ENCODE measurements at places on chromosomes 6 and 20.

DNA sequence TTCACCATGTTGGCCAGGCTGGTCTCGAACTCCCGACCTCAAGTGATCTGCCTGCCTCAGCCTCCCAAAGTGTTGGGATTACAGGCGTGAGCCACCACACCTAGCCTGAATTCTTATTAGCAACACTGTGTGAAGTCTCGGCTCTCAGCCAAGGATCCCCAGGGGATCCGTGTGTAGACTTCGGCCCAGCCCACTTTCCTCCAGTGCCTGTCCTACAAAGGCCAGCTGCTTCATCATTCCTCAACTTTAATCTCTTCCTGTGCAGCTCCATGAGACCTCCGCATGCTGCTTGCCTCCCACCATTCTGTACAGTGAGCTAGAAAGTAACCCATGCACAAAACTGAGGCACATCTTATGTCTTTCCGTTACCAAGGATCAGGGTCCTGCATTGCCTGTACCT, 71.8 kb downstream of the SAMD3 start:
- no peak for DNase-seq

DNA sequence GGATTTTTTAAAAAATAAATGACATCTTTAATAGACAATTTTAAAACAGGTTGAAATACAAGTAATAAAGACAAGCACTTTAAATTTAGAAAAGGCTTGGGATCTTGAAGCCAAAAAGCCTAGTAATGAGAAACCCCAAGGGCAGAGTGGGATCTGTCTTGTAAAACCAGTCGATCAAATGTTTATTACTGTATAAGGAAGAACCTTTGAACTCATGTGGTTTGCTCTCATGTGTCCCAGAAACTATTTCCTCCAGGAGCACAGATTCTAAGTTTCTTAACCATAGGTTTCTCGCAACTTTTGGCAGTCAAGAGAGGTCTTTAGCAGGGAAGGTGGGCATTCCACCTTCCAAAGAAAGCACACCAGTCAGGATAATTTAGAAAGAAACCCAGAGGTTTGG, 541.7 kb upstream of the BTBD3 start:
- no peak for DNase-seq

GRCh38 chr20:63974402-63975200, 4.8 kb downstream of the SAMD10 start:
- DNase-seq = peak; percentile 87

DNA sequence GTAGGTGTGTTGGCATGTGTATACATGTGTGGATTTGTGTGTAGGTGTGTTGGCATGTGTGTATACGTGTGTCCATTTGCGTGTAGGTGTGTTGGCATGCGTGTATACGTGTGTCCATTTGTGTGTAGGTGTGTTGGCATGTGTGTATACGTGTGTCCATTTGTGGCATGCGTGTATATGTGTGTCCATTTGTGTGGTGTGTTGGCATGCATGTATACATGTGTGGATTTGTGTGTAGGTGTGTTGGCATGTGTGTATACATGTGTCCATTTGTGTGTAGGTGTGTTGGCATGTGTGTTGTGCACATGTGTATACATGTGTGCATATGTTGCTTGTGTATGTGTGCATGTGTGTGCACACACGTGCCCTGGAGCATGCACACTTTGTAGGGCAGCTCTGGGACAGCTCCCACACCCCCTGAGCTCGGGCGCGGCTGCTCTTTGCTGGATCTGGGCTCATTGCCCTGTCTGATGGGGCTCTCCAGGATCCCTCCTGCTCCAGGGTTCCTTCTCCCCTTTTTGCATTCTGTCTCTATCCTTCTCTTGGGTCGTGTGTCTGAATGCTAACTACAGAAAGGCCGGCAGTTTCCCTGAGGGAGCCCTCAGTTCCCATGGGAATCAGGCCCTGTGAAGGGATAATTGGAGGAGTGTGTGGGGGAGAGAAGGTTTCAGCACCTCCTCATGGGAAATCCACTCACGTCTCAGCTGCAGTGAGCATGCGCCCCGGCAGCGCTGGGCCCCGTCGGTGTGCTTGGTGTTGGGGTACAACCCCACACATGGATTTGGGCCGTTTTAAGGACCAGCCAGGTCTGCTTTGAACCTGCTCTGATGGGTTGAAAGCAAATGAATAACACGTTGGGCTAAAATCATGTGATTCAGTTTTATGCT, 102.0 kb downstream of the ERMARD start:
- DNase-seq = no peak

DNA sequence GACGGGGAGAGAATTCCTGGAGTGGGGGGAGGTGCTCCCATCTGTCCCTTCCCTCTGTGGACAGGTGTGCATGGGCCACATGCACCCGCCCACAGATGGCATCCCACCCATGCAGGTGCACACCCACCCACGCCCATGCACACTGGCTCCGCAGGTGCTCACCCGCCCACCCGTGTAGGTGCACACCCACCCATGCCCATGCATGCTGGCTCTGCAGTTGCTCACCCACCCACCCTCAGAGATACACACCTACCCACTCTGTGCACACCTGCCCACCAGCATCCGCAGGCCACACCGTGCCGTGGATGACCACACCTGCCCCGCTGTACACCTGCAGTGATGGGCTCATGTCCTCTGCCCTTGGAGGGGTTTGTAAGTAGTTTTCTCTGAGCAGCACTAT, 132.0 kb downstream of the PHACTR3 start:
- peak; percentile 78 for DNase-seq

- DNase-seq = no peak
Measured at GRCh38 chr6:131398176-131398575, 174.8 kb upstream of the ARG1 start.

DNA sequence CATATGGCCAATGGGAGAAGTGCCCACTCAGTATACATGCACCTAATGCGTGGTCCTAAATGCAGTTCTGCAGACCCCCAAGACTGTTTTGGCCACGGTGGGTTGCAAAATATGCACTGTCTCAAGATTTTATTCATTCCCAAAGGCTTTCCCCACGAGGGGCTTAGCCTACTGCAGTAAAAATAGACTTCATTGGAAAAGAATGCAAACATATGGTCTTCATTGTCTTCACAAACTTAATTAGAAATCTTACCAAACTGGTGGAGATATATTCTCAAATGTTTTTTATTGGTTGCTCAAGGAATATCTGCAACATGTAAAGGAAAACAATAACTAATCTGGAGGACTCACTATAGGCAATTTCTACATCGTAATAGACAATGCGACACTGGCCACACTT, 31.6 kb upstream of the PRL start:
- no peak for DNase-seq

DNA sequence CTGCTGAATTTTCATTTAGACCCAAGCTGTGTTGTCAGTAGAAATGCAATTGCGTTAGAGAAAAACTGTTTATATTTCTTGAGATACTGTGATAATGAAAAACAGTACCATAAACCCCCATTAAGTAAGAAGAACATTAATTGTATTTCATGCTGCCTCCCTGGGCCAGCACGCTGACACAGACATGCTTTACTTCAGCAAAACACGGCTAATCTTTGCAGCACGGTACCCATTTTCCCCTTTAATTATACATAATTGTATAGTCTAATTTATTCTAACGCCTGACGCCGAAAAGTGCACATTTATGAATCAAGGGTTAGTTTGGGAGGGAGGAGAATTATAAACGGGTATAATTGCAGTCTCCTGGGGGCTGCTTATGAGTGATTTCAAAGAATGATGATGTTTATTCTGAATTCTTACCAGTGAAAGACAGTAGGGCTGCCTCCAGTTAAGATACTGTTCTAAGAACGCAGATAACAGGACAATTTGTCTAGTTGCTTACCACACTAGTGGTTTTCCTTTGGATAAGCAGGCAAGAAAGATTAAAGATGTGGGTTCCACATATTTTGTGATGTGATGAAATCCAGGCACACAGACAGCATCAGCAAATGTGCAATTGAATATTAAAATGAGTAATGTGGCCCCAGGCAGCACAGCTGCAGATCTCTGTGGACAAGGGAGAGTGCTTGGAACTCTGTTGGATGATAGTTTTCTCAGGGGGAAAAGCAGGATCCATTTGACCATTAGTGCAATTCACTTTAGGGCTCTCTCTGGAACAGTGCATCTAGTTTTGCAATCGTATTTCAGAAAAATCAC, 4.7 kb upstream of the SULF2 start:
- no peak for DNase-seq

- DNase-seq = no peak
Measured at GRCh38 chr6:15137086-15137485, 108.8 kb upstream of the JARID2 start.

GRCh38 chr6:56760842-56761241, 118.2 kb upstream of the DST start:
- DNase-seq = no peak

GRCh38 chr6:134092449-134092848, 40.0 kb upstream of the SLC2A12 start:
- no peak for DNase-seq

- no peak for DNase-seq
Measured at GRCh38 chr6:90428514-90428913, 131.9 kb upstream of the BACH2 start.

- DNase-seq = no peak
Measured at GRCh38 chr6:98295515-98296175, 538.7 kb upstream of the POU3F2 start.

GRCh38 chr6:39926668-39927067, 7.6 kb downstream of the MOCS1 start:
- DNase-seq = no peak

DNA sequence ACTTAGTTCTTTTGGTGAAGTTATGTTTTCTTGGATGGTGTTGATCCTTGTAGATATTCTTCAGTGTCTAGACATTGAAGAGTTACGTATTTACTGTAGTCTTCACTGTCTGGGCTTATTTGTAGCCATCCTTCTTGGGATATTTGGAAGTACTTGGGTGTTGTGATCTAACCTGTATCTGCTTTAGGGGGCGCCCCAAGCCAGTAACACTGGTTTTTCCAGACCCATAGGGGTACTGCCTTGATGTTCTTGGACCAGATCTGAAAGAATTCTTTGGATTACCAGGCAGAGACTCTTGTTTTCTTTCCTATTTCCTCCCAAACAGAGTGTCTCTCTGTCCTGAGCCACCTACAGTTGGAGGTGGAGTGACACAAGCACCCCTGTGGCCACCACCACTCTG, 309.1 kb upstream of the IMPG1 start:
- DNase-seq = no peak

GRCh38 chr6:20463396-20463795, 61.7 kb downstream of the E2F3 start:
- no peak for DNase-seq

DNA sequence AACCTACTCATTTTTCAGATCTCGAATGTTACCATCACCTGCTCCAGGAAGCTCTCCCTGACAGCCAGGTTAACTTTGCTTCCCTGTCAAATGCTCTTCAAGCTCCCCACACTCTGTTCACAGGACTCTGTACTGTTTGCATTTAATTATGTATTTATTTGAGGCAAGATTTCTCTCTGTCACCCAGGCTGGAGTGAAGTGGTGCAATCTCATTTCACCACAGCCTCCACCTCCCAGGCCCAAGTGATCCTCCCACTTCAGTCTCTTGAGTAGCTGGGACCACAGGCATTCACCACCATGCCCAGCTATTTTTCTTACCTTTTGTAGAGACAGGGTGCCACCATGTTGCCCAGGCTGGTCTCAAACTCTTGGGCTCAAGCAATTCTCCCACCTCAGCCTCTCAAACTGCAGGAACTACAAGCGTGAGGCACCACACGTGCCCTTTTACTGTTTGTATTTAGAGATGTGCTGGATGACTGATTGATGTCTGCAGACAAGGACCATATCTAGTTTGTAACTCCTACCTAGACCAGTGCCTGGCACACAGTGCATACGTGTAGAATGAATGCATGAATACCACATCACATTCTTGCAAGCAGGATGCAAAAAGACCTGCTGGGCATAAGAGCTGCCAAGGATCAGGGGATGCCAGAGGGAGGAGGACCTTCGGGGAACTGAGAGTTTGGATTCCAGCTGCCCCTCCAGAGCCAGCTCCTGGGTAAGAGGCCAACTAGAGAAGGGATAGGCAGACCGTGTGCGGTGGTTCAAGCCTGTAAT, 15.6 kb upstream of the CBFA2T2 start:
- DNase-seq = no peak

DNA sequence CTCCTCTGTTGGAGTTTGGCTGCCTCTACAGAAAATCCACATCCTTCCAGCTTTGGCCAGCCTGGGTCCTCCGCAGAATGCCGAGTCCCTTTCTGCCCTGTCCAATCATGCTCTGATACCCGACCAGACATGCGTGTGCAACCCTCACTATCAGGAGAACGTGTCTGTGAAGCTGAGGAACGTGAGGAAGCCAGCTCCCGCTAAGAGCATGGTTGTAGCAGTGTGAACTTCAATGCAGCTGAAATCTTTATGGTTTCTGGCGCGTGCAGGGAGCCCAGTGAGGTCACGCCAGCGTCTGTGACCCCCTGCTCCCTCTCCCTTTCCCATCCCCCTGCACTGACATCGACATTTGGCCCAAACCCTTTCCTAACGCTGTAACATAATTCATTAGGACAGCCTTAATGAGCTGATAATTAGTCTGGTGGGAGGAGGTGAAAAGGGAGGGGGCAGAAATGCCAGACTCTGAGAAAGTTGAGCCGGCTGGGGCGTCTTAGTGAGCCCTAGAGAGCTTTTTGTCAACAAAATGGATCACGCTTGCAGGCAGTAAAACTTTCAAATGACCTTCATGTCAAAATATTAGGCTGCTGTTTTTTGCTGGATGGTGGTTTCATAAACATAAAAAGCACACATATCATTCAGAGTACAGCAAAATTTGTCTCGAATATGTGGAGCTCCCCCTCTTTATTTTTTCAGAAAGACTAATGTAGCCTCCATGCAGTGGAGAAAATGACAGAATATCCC, 423.3 kb downstream of the QKI start:
- no peak for DNase-seq

DNA sequence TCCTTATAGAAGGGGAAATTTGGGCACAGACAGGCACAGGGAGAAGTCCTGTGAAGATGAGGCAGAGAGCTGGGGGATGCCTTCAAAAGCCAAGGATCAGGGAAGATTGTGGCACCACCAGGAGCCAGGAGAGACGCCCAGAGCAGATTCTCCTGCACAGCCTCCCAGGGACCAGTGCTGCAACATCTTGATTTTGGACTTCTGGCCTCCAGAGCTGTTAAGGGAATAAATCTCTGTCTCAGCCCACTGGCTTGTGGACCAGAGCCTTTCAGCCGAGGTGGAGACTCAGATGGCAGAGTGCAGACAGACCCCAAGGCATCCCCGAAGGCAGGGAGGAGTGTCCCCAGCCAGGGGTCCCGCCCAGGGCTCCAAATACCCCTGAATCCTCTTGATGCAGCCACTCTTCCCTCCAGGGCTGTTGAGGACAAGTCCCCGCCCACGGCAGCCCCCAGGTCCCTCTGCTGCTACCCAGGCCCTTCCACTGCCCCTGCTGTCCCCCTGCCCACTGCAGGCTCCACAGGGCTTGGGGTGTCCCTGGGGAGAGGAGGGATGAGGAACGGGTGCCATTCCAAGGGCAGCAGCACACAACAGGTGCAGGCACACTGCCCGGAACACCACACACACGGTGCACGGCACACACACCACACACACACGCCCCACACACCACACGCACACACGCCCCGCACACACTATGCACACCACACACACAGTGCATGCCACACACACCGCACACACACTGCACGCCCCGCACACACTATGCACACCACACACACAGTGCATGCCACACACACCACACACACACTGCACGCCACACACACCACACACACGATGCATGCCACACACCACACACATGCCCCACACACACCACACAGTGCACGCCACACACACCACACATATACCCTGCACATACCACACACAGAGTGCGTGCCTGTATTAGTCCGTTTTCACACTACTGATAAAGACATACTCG, 311.4 kb downstream of the TAF4 start:
- DNase-seq = peak; percentile 77

- DNase-seq = no peak
Measured at GRCh38 chr20:60752741-60753420, 499.2 kb upstream of the CDH4 start.

GRCh38 chr6:42104804-42105125, 37.7 kb downstream of the C6orf132 start:
- DNase-seq = no peak
